Activated CD4-positive, alpha-beta T cell treated with anti-CD3 and anti-CD28 coated beads, Interleukin-2, amount 50 U/mL, for 24 hours (primary cell): ENCODE measurements at places on chromosomes 7 and 10.

GRCh38 chr10:51894771-51895578, 195.6 kb upstream of the CSTF2T start:
- no peak for DNase-seq

DNA sequence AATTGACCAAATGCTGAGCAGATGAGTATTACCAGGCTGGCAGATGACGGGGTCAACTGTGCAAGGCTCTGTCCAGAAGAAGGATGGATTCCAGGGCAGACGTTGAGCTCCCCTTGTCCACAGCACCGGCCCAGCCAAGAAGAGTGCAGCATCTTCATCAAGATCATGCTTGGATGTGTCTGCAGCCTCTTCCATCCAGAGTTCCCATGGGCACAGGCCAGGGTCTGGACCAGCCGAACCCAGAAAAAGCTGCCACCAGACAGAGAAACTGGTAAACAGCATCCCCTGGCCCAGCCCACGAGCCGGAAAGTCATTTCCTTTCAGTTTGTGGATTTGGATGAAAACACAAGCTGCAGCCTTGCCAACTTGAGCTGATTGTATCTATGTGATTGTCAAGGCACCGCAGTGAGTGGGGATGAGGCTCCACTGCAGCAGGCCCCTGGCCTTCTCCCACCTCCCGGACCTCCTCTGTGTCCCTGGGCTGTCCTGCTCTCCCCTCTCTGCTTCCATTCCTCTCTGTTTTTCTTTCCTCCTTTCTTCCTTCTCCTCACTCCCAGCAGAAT, 321.8 kb downstream of the TCERG1L start:
- DNase-seq, result no peak

GRCh38 chr7:144584726-144585125, 181.2 kb upstream of the NOBOX start:
- no peak for DNase-seq

- no peak for DNase-seq
These were observed 100.2 kb downstream of the LRMDA start for GRCh38 chr10:75531571-75532031.
